ENCODE measurements at places on chromosomes 6 and 20. TPM values are rescaled to one million over a fixed set of nuclear protein-coding genes. Genes with fewer than 3 reads are reported as not detected.

- DNase-seq, result no peak
- H3K4me1 ChIP-seq, result no peaks in the 10 kb centered on the region
- no peak overlapping the region for H3K27ac ChIP-seq
- H3K4me3 ChIP-seq, result no peak overlapping the region
These were observed 10.5 kb upstream of the SRXN1 start for GRCh38 chr20:663315-664090.

GRCh38 chr20:23069108-23069507 lies 17.0 kb downstream of the CD93 start:
- no peaks in the 10 kb centered on the region for H3K4me1 ChIP-seq
- no peak overlapping the region for H3K27ac ChIP-seq
- no peaks in the 10 kb centered on the region for H3K27me3 ChIP-seq
- DNase-seq, result no peak
- H3K4me3 ChIP-seq, result no peak overlapping the region
- no peaks in the 10 kb centered on the region for H3K36me3 ChIP-seq

DNA sequence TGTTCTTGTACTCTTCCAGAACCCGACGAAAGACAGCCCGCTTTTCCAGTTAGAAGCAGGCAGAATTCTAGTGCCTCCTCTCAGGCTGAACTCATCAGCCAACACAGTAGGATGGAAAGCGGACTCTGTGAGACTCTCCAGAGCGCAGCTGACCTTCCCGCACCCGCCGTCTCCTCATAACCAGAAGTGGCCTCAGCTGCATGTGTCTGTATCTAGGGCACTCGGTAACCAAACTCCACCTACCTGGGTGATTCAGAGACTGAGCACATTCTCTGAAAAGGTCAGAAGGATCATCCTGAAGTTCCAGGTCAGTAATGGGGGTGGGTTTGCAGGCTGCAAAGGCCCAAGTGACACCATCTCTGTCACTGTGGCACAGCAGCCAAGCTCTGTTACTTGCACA lies 66.7 kb upstream of the NFATC2 start:
- H3K27ac ChIP-seq, result no peak overlapping the region

DNA sequence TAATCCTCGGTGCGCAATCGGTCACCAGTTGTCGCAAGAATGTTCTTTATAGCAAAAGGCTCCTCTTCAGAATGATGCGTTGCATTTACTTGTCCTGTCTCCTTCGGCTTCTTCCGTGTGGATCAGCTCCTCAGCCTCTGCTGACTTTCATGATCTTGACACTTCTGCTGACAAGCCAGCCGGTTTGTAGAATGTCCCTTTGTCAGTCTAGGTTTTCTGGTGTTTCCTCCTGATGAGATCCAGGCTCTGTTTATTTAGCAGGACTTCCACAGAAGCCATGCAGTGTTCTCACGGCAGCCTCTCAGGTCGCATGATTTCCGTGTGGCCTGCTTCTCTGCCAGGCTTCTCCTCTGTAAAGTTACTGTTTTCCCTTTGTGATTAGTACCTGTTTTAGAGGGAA lies 66.9 kb downstream of the STX11 start:
- H3K27me3 ChIP-seq, result no peaks in the 10 kb centered on the region
- H3K4me3 ChIP-seq, result peak overlapping the region; percentile 58
- no peak for DNase-seq
- no peaks in the 10 kb centered on the region for H3K36me3 ChIP-seq
- H3K4me1 ChIP-seq, result peaks cover 17% of the 10 kb centered on the region

DNA sequence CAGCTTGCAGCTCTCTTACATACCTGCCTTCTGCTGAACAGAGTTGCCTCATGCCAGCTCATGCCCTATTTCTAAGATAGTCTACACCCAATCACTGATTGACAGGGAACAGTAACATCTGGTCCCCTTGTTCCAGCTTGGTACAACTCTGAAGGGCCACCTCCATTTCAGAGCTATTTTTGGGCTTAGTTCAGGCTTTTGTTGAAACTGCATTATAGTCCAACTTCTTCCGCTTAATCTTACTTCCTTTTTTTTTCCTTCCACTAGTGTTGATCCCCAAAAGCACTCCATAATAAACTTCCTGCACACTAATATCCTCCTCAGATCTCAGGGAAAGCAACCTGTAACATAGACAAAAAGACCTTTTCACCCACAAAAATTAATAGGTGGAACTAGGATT lies 65.7 kb upstream of the TNFRSF21 start:
- no peaks in the 10 kb centered on the region for H3K36me3 ChIP-seq
- H3K4me1 ChIP-seq, result no peaks in the 10 kb centered on the region
- no peaks in the 10 kb centered on the region for H3K27me3 ChIP-seq
- H3K27ac ChIP-seq, result no peak overlapping the region
- no peak overlapping the region for H3K4me3 ChIP-seq

DNA sequence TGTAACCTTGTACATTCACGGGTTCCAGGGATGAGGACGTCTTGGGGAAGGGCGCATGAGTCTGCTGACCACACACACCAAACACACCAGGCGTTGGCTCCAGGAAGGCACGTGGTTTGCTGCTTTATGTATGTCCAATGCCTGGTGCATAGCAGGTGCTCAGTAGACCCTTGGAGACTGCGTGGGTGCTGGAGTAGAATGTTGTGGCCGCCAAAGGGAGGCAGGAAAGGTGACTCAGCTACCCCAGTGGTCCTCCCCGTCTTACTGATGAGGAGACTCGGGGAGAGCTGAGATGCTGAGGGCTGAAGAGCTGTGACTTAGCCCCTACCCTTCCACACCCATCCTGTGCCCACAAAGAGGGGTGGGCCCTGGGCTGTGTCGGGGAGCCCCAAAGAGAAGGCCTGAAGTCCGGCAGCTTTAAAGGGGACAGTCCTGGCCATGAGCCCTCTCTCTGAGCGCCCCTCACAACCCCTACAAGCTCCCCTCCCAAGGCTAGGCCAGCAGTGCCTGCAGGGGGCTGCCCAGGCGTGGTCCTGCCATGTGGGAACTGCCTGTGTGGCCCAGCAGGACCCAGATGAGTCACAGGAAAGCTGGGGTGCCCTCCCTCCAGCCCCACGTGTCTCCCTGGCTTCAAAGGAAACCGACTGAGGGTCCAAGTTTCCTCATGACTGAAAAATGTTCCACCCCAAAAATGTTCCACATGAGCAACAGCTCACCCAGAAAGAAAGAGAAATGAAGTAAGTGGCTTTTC lies 28.0 kb upstream of the PTGIS start:
- H3K27me3 ChIP-seq, result no peaks in the 10 kb centered on the region
- H3K27ac ChIP-seq, result no peak overlapping the region

The GJA10 gene
- not detected for total RNA-seq

GRCh38 chr6:82573254-82573972 lies 209.8 kb downstream of the TPBG start:
- H3K36me3 ChIP-seq, result no peaks in the 10 kb centered on the region
- DNase-seq, result no peak
- no peaks in the 10 kb centered on the region for H3K27me3 ChIP-seq
- H3K4me1 ChIP-seq, result no peaks in the 10 kb centered on the region
- no peak overlapping the region for H3K4me3 ChIP-seq

The ZSCAN31 gene
- total RNA-seq, result 12.9 TPM

- H3K36me3 ChIP-seq, result no peaks in the 10 kb centered on the region
- peaks cover 11% of the 10 kb centered on the region for H3K27me3 ChIP-seq
- no peak for DNase-seq
- H3K4me1 ChIP-seq, result no peaks in the 10 kb centered on the region
- H3K4me3 ChIP-seq, result no peak overlapping the region
- H3K27ac ChIP-seq, result no peak overlapping the region
These were observed 81.9 kb downstream of the MDGA1 start for GRCh38 chr6:37615564-37616340.

DNA sequence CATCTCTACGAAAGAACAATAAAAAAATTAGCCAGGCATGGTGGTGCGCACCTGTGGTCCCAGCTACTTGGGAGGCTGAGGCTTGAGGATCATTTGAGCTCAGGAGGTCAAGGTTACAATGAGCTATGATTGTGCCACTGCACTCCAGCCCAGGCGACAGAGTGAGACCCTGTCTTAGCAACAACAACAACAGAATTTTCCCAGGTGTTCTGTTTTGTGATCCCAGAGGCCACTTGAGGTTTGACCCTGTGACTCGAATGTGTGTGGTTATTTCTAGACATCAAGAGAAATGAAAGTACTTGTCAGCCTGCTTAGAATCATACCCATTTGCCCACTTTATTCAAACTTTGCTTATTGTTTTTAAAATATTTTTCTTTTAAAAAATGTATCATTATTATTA lies 117.6 kb upstream of the CLDN20 start:
- DNase-seq, result no peak
- H3K4me3 ChIP-seq, result no peak overlapping the region
- no peaks in the 10 kb centered on the region for H3K36me3 ChIP-seq
- no peak overlapping the region for H3K27ac ChIP-seq

The EPHA7 gene
- 0.32 TPM for total RNA-seq

- no peaks in the 10 kb centered on the region for H3K4me1 ChIP-seq
- H3K27ac ChIP-seq, result no peak overlapping the region
- H3K36me3 ChIP-seq, result no peaks in the 10 kb centered on the region
- DNase-seq, result no peak
- H3K4me3 ChIP-seq, result no peak overlapping the region
- no peaks in the 10 kb centered on the region for H3K27me3 ChIP-seq
These were observed 252.2 kb upstream of the PDE10A start for GRCh38 chr6:165915022-165915770.

The AVP gene
- total RNA-seq, result not detected

GRCh38 chr6:122428781-122429180 lies 29.3 kb downstream of the HSF2 start:
- no peak for DNase-seq
- H3K4me1 ChIP-seq, result no peaks in the 10 kb centered on the region
- no peaks in the 10 kb centered on the region for H3K27me3 ChIP-seq
- H3K27ac ChIP-seq, result no peak overlapping the region
- peaks cover 25% of the 10 kb centered on the region for H3K36me3 ChIP-seq
- no peak overlapping the region for H3K4me3 ChIP-seq

GRCh38 chr20:60966031-60966430 lies 286.0 kb upstream of the CDH4 start:
- no peaks in the 10 kb centered on the region for H3K36me3 ChIP-seq
- no peak overlapping the region for H3K27ac ChIP-seq
- no peaks in the 10 kb centered on the region for H3K4me1 ChIP-seq
- no peaks in the 10 kb centered on the region for H3K27me3 ChIP-seq
- DNase-seq, result no peak

The RIPK1 gene
- total RNA-seq, result 18.6 TPM

The LY86 gene
- 25.7 TPM for total RNA-seq

The FAM209B gene
- not detected for total RNA-seq

- peak; percentile 82 for DNase-seq
- no peak overlapping the region for H3K27ac ChIP-seq
- H3K4me3 ChIP-seq, result no peak overlapping the region
- no peaks in the 10 kb centered on the region for H3K27me3 ChIP-seq
- peaks cover 24% of the 10 kb centered on the region for H3K4me1 ChIP-seq
- peaks cover 19% of the 10 kb centered on the region for H3K36me3 ChIP-seq
These were observed 20.2 kb downstream of the LEMD2 start for GRCh38 chr6:33768644-33769120.

- no peaks in the 10 kb centered on the region for H3K36me3 ChIP-seq
- no peak for DNase-seq
These were observed 3.2 kb downstream of the INSM1 start for GRCh38 chr20:20371083-20371482.

DNA sequence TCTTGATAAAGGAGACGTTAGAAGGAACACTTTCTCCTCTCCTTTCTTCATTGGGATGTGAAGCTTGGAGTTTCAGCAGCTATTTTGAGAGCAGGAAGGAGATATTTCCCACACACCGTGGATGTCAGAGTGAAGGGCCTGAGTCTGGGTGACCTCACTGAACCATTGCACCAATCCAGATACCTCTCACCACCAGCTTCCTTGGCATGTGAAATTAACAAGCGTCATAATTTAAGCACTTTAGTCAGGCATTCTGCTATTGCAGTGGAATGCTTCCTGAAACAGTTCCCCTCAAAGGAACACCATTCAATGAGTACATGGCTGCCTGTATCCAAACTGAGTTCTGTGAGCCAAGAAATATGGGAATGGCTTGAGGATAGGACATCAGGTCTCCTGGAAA lies 83.7 kb downstream of the CHMP4B start:
- no peak overlapping the region for H3K4me3 ChIP-seq
- H3K4me1 ChIP-seq, result no peaks in the 10 kb centered on the region
- DNase-seq, result no peak
- H3K36me3 ChIP-seq, result no peaks in the 10 kb centered on the region
- H3K27me3 ChIP-seq, result no peaks in the 10 kb centered on the region
- H3K27ac ChIP-seq, result no peak overlapping the region

DNA sequence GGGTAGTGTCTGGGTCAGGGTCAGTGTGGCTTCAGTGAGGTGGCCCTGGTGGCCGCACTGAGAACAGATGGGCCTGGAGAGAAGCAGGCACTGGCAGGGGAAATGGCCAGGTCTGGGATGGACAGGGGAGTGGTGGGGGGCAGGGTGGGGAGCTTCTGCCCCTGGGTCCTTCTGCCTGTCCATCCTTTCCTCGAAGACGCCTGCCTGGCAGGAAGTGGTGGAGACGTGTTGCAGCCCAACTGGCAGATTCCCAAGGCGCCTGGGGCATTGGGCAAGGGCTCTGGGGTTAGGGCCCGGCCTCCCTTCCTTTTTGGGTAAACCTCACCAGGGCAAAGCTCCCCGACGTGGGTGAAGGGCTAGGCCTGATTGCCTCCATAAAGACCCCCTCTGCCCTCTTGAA lies 10.4 kb downstream of the SRC start:
- no peaks in the 10 kb centered on the region for H3K36me3 ChIP-seq
- DNase-seq, result peak; percentile 87
- no peak overlapping the region for H3K27ac ChIP-seq

The AIF1 gene
- total RNA-seq, result 64.7 TPM

- no peak for DNase-seq
- no peak overlapping the region for H3K4me3 ChIP-seq
- no peak overlapping the region for H3K27ac ChIP-seq
- no peaks in the 10 kb centered on the region for H3K36me3 ChIP-seq
- no peaks in the 10 kb centered on the region for H3K27me3 ChIP-seq
- H3K4me1 ChIP-seq, result no peaks in the 10 kb centered on the region
These were observed 160.6 kb downstream of the HIVEP2 start for GRCh38 chr6:142784344-142784743.

DNA sequence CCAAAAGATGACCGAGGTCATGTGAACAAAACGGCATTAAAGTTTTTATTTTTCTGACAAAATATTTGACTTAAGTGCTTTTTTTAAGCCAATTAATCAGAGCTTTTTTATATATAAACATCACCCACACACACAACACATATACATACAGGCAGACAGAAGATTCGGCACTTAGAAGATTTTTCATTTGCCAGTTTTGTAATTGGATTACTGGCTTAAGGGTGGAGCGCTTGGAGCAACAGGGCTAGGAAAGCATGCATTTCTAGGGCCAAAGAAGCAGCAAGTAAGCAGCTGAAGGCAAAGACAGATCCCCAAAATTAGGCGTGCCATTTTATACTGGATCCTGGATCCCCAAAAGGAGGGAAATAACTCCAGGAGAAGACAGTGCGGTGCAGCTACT lies 30.3 kb downstream of the SAMD5 start:
- H3K27ac ChIP-seq, result no peak overlapping the region
- no peaks in the 10 kb centered on the region for H3K27me3 ChIP-seq
- no peaks in the 10 kb centered on the region for H3K4me1 ChIP-seq
- no peak overlapping the region for H3K4me3 ChIP-seq
- H3K36me3 ChIP-seq, result no peaks in the 10 kb centered on the region
- DNase-seq, result no peak

Measured in adrenal gland (tissue), 19 donors.